ENCODE measurements at places on chromosomes 11 and 22. TPM values are rescaled to one million over a fixed set of nuclear protein-coding genes. Genes with fewer than 3 reads are reported as not detected.
A peak's percentile ranks its signal among the peaks of the same experiment; 100 is the strongest.

Gene OR52E5
- total RNA-seq, result not detected

Gene OR4A16
- not detected for total RNA-seq

Gene ROBO4
- 0.20 TPM for total RNA-seq

Gene TMA7B
- not detected for total RNA-seq

Gene SNX32
- not detected for total RNA-seq

Gene PLA2G6
- 39.8 TPM for total RNA-seq

Gene SOX10
- not detected for total RNA-seq

Gene PPFIA1
- 86.8 TPM for total RNA-seq

Gene POTEH
- total RNA-seq, result not detected

Gene TMPRSS5
- total RNA-seq, result 0.83 TPM

DNA sequence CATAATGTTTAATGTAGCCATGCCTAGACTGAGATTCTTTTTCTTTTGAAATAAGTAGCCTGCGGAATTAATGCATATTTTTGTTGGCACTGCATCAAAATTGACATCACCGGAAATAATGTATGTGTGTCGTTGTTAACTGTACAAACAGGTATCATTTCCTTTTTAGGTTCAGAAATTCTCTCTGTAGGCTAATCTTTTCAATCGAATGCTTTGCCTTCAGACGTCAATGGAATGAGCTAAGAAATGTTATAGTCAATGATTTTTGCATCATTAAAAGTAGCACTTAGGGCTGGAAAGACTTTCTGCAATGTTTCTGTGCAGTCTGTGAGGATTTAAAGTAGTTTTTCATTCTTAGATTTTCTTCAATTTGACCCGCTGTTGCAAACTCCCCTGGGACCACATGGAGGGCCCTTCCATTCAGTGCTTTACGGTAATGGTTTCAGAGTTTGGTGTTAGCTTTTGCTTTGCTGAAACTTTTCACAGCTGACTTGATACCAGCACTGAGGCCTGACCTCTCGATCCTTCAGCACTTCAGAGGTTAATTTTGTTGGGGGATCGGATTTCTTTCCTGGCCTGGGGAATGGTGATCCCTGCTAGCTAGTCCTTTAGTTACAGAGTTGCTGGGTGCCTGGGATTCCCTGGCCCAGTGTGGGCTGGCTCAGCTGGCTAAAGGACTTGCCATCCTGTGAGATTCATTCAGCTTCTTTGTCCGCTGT is 137.8 kb downstream of the DBX1 start:
- no peak overlapping the region for H3K4me3 ChIP-seq
- no peak for DNase-seq
- H3K27ac ChIP-seq, result no peak overlapping the region
- no peaks in the 10 kb centered on the region for H3K27me3 ChIP-seq
- no peaks in the 10 kb centered on the region for H3K36me3 ChIP-seq

DNA sequence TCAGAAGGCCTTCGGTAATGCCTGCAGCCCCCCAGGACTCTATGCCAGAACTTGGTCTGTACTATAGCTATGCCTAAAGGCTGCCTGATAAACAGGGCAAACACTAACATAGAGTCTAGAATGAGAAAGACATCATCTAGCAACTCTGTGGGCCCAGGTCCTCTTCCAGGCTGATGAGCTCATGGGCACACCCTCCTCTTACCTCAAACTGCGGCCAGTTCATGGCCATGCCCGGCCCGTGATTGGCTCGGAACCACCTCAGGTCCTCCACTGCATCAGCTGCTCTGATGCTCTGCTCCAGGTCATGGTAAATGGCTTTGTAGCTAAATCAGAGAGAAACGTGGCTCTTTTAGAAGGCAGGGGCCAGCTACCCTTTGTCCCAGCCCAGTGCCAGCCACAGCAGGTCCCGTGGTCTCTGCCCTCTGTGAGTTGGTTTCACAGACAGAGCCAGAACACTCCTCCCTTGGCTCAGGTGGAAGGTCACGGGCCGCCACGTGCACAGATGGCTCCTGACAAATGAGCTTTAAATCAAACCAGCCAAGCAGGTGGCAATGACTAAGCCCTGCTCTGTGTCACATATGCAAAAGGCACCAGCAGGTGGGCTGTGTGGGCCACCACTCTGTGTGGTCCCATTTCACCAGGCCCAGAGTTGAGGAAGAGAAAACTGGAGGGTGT is 25.0 kb upstream of the ARFGAP3 start:
- DNase-seq, result no peak
- H3K27me3 ChIP-seq, result no peaks in the 10 kb centered on the region
- H3K27ac ChIP-seq, result no peak overlapping the region
- H3K4me3 ChIP-seq, result no peak overlapping the region
- H3K4me1 ChIP-seq, result no peaks in the 10 kb centered on the region
- H3K36me3 ChIP-seq, result peaks cover 29% of the 10 kb centered on the region

DNA sequence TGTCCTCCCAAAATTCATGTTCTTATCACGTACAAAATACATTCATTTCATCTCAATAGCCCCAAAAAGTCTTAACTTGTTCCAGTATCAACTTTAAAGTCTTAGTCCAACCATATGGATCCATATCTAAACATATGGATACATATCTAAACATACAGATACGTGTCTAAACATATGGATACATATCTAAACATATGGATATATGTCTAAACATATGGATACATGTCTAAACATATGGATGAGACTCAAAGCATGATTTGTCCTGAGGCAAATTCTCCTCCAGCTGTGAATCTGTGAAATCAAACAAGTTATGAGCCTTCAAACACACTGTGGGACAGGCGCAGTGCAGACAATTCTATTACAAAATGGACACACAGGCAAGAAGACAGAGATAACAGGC is 709.0 kb downstream of the TBC1D22A start:
- peaks cover 96% of the 10 kb centered on the region for H3K27me3 ChIP-seq
- H3K27ac ChIP-seq, result no peak overlapping the region
- no peaks in the 10 kb centered on the region for H3K36me3 ChIP-seq
- no peaks in the 10 kb centered on the region for H3K4me1 ChIP-seq

DNA sequence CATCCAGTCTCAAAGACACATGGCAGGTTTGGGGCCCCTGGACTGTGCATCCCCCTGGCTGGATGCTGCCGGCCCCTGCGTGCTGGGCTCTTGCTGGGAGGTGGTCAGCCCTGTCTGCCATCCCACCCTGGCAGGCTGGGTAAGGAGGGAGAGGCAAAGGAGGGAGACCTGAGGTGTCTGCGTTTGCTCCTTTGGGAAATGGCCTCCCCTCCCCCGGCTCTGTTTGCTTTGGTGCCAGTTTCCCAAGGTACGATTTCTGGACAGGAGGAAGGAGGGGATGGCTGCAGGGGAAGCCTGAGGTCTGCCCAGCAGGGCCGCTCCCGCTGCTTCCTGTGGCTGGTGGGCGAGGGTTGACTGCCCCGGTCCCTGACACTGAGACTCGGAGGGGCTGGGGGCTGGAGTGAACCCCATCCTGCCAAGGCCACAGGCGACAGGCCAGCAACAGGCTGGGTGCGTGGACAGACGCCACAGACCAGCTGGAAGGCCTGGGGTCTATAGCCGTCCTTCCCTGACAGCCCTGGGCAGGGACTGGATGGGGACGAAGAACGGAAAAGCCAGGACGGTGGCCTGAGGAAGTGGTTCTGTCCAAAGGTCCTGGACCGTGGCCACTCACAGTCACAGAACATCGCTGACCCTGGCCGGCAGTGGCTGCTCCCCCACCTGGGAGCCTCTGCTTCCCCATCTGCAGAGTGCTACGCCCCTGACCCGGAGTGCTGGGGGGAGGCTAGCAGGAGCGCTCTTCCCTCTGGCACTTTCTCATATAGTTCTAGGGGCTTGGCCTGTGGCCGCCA is 38.0 kb downstream of the OSBPL5 start:
- DNase-seq, result no peak
- H3K27ac ChIP-seq, result no peak overlapping the region
- H3K4me1 ChIP-seq, result 0 out of 2 replicates have a peak, but pooled peaks cover 5% of the 10 kb centered on the region
- H3K36me3 ChIP-seq, result no peaks in the 10 kb centered on the region
- no peaks in the 10 kb centered on the region for H3K27me3 ChIP-seq

- peaks cover 66% of the 10 kb centered on the region for H3K36me3 ChIP-seq
- no peak overlapping the region for H3K4me3 ChIP-seq
- DNase-seq, result no peak
- no peaks in the 10 kb centered on the region for H3K27me3 ChIP-seq
Measured at GRCh38 chr22:30940685-30941362, 27.8 kb downstream of the MORC2 start.

DNA sequence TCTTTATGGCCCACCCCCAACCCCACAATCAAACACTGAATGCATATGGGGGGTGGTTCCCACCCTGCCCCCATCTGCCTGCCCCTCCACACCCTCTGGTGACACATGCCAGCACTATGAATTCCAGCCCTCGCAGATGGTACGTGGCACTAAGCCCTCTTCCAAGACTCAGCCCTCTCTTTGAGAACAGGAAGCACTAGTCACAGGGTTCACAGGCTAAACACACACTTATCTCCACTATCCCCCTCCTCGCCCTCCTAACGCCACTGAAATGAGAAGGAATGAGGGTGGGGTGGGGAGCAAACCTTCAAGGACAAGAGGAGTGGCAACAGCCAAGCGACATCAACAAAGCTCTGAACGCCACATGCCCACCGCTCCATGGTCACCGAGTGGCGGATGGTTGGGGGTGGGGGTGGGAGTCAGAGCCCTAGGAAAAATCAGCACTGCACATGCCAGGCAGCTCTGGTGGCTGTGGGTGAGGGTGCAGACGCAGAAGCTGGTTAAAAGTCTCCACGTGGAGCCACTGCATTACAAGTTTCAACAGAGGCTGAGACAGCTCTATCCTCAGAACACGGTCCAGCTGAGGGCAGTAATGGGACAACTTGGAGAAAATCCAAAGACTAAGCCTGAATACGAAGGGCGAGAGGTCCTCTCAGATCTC is 33.6 kb downstream of the TMEM184B start:
- peak; percentile 89 for DNase-seq
- peak overlapping the region; percentile 97 for H3K27ac ChIP-seq
- peaks cover 81% of the 10 kb centered on the region for H3K4me1 ChIP-seq
- peak overlapping the region; percentile 12 for H3K4me3 ChIP-seq
- no peaks in the 10 kb centered on the region for H3K27me3 ChIP-seq

DNA sequence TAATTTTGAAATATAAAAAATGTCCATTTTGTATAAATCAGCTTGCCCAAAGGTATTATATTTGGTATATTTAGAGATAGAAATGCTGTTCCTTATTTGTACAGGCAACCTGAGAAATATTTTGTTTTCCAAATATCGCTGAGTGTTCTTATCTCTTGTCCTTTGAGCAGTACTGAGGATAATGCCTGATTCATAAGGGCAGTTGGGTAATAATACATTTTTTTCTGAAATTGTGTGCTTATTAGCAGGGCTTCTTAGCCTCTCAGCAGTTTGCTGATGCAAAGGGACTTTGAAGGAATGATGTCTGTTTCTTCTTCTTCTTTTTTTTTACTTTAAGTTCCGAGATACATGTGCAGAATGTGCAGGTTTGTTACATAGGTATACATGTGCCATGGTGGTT is 69.1 kb downstream of the LDLRAD3 start:
- no peak overlapping the region for H3K4me3 ChIP-seq
- no peaks in the 10 kb centered on the region for H3K27me3 ChIP-seq
- no peak overlapping the region for H3K27ac ChIP-seq
- no peak for DNase-seq
- no peaks in the 10 kb centered on the region for H3K36me3 ChIP-seq
- H3K4me1 ChIP-seq, result peaks cover 34% of the 10 kb centered on the region

- no peak overlapping the region for H3K4me3 ChIP-seq
- no peak overlapping the region for H3K27ac ChIP-seq
- H3K27me3 ChIP-seq, result peaks cover 80% of the 10 kb centered on the region
- no peaks in the 10 kb centered on the region for H3K4me1 ChIP-seq
- DNase-seq, result no peak
- H3K36me3 ChIP-seq, result no peaks in the 10 kb centered on the region
Measured at GRCh38 chr11:119865661-119866156, 136.7 kb upstream of the NECTIN1 start.

DNA sequence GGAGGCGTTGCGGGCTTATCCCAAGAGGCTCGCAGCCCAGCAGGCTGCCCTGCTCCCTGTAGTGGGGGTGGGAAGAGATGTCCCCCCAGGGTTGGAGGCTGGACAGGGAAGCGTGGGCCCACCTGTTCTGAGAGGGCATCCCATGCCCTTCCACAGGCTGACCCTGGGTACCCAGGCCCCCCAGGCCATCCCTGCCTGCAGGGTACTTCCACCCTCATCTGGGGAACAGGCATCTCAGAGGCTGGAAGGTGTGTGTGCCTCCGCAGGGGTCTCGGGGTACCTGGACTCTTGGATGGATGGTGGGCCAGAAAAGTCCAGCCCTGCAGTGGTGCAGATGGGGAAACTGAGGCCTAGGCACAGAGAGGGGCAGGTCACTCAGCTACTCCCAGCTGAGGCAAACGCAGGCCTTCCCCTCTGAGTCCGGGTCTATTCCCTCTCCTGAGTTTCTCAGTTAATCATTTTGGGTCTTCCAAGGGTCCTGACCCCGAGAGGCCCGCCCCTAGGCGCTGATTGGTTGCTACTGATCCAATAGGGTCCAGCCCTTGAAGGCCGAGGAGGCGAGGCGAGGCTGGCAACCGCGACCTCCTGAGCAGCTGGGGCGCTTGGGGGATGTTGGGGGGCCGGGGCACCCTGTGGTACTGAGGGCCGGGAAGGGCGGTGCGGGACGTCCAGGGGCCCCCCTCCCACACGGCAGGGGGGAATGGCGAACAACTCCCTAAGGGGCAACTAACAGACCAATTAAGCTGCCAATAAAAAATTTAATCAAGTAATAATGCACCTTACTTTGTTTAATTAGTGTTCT is 23.8 kb downstream of the FLRT1 start:
- no peaks in the 10 kb centered on the region for H3K36me3 ChIP-seq
- no peaks in the 10 kb centered on the region for H3K27me3 ChIP-seq
- H3K4me1 ChIP-seq, result no peaks in the 10 kb centered on the region
- H3K27ac ChIP-seq, result no peak overlapping the region
- no peak overlapping the region for H3K4me3 ChIP-seq

DNA sequence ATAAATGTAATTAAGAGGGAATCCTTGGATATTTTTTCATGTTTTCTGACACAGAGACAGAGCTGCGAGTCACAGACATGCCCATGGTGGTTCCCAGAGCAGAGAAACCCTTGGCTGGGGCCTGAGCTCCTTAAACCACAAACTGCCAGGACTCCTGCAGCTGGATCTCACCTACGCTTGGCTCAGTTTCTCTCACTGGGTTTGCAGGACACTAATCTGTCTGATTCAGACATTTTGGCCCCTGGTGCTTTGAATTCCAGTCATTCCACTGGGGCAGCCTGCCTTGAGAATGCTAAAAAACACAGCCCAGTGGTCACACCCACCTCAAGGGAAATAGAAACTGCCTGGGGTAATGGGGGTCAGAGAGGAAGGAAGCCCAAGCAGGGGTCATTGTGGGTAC is 122.6 kb downstream of the CCDC81 start:
- H3K27ac ChIP-seq, result peak overlapping the region; percentile 91
- no peaks in the 10 kb centered on the region for H3K27me3 ChIP-seq
- H3K36me3 ChIP-seq, result peaks cover 5% of the 10 kb centered on the region

DNA sequence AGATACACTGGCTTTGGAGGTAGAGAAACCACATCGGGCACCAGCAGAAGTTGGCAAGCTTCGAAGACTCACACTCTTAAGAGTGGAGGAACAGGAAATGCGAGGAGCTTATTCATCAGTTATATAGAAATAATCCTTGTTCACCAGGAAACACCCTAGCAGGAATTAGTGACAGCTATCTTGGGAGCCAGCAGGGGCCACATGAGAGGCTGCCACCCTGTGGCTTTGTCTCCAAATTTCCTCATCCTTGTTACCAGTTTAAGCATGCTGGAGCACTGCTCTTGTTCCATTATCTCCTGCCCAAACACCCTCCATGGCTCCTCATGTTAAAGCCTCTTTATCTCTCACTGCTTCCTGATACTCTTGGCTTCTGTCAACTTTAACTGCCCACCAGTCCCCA is 131.0 kb downstream of the PLEKHA7 start:
- no peaks in the 10 kb centered on the region for H3K27me3 ChIP-seq
- H3K27ac ChIP-seq, result peak overlapping the region; percentile 69
- no peak overlapping the region for H3K4me3 ChIP-seq
- peaks cover 37% of the 10 kb centered on the region for H3K4me1 ChIP-seq

GRCh38 chr11:41851743-41852142 is 392.3 kb upstream of the LRRC4C start:
- no peak overlapping the region for H3K27ac ChIP-seq
- DNase-seq, result no peak
- H3K27me3 ChIP-seq, result no peaks in the 10 kb centered on the region
- H3K4me1 ChIP-seq, result no peaks in the 10 kb centered on the region
- H3K4me3 ChIP-seq, result no peak overlapping the region
